Stimulated activated CD4-positive, alpha-beta T cell treated with anti-CD3 and anti-CD28 coated beads, Interleukin-4, amount 100 ng/mL, for 1 hour (primary cell): ENCODE measurements at places on chromosomes 3 and 15.

DNA sequence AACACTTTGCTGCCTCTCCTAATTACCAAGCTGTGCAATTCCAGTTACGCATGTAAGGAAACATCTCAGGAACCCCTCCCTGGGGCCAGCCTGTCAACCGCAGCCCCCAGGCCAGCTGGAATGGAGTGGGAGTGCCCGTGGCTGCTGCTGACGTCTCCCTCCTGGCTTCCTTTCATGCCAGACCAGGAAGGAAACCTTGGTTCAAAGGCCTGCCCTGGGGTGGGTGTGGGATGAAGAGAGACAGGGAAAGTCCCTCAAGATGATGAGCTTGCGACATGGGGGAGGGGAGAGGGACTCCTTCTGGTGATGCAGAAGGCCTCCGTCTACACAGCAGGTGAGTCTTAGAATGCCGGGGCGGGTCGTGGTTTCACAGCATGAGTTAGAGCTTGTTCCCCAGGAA lies 11.4 kb upstream of the CYP11A1 start:
- peak; percentile 74 for DNase-seq

GRCh38 chr15:74369084-74369745 lies 1.8 kb upstream of the CYP11A1 start:
- no peak for DNase-seq

DNA sequence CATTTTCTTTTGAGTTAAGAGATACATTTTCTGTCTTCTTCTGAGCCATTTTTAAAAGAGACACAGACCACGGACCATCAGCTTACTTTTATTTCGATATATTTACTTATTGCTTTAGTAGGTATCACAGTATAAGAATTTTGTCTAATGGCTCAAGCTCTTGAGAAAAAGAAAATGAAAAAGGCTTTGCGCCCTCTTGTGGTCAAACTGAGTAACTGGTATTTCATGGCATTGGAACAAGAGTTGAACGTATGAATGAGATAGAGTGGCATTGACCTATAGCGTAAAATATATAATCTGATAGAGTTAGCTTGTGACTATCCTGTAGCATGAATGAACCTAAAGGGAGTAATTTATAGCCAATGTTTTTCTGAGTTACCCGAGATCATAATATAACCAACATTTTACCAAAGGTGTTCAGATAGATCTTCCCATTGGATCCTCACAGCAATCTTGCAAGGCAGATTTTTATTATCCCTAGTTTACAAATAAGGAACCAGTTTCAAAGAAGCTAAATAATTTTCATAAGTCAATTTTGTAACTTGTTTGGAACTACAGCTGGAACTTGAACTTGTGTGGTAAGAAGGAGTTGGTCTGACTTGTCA lies 154.6 kb downstream of the POLR2M start:
- DNase-seq = no peak

DNA sequence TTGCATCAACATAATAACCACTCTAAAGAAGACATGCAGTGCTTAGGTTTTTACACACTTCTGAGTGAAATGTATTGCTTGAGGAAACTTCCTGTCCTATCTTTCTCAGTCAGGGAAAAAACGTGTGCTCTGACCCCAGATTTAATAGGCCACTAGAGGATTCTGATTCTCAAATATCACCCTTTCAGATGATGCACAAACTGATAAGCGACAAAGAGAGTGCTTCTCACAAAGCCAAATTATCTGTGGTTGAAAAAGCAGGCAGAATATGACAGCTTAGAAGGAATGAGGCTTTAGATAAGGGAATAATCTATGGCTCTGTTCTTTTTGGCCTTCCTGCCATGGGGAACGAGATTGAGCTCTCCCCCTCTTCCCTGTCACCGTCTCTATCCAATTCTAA lies 583.4 kb upstream of the SGO1 start:
- DNase-seq = no peak

GRCh38 chr3:12752102-12752501 lies 7.0 kb downstream of the TMEM40 start:
- DNase-seq = no peak

GRCh38 chr3:194136519-194137007 lies 615 bp downstream of the HES1 start:
- no peak for DNase-seq

DNA sequence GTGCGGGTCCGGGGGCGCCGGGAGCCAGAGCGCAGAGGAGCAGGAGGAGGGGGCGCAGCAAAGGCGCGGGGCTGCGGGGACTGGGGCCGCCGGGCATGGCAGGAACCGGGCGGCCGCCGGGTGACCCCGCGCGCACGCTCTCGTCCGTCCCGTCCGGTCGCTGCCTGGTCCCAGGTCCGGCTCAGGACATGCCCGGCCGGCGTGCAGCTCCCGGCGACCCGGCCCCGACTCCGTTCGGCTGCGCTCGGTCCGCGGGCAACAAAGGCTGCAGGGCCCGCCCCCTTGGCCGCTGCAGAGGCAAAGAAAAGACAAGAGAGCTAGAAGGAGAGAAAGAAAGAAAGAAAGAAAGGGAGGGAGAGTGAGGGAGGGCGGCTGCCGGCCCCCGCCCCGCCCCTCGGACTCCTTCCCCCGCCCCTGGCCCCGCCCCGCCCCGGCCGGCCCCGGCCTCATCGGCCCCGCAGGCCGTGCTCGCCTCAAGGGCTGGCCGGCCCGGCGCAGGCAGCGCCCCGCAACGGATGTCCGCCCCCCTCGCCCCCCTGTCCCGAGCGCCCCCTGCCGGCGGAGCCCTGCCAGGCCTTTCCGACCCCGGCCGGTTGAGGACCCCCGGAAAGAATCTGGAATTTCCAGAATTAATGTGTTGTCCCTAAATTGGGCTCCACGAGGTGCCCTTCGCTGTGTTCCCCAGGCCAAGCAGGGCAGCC lies at the start of gene ADAMTS7:
Gene ADAMTS7 (minus strand): TSS at position 341 of the 701 bp plus-strand sequence. CDS start 244 bp downstream, at position 97.
- peak; percentile 49 for DNase-seq

DNA sequence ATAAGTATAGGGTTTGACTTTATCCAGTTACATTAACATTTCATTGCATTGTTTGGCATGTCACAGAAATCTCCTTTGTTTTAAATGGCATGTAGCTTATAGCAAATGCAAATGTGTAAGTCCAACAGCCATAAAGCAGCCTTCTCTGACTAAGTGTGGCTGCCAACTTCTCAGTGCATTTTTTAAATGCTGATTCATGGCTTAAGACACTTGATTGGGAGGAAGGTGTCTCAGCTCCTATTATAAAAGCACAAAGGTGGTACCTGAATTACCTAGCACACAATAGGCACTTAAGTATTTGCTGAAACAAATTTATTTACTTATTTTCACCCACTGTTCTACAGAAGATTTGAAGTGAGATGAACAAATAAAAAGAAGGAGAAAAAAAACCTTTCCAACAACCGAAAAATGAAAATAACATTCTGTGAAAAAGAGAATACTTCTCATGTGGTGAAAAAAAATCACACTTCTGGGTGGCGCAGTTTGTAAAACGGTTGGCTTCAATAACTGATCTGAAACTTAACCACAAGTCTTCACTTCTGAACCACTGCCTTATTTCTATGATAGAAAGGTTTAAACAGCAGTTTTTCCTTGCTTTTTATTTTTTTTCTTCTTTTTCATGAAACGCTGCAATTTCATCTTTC lies 105.5 kb upstream of the ICE2 start:
- DNase-seq = no peak

DNA sequence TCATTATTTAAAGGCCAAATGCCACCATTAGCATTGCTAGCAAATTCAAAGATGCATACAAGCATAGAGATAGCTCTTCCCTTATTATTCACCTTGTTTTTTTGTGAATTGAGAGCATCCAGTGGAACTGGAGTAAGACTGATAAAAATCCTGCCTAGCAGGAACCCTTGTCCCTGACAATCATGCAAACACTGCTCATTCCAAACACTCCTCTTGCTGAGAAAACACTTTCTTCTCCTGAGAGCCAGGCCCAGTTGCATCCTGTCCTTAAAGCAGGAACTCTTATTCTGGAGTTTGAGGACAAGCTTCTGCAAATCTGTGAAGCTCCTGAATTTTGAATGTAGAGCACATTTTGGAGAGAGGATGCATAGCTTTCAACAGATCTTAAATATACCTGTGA lies 49.3 kb upstream of the KCNMB2 start:
- DNase-seq = no peak

DNA sequence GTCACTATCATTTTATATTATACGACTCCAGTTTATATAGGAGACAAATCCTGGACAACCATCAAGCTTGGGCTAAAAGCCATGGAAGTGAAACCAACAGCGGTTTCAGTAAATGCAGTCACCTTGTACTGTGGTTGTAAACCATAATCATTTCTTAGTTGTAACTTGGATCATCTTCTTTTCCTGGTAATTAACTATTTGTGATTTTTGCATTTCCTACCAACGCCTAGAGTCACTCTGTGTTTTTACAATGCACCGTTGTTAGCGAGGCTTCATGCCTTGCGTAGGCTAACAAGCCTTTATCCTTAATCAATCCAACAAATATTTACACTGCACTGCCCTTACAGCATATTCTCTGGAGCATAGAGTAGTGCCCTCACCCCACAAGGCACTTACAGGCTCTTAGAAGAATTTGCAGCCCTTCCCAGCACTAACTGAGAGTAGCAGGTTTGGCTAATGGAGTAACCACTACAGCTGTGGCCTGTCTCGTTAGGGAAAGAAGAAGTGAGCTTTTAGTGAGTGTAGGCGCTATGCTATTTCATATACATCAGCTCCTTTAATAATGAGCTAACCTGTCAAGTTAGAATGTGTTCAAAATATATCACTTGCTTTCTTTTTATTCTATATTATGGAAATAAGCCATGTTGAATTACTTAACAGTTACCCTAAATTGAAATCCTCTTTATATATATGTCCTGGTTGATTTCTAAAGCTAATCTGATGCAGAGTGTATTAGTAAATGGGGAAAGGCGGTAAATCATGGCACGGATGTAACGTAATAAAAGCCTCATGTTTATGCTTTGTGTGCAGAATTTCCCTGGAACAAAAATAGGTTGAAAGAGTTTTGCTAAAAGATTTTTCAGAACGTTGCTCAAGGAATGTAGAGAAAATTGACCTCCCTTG lies 62.8 kb downstream of the ABHD2 start:
- no peak for DNase-seq

GRCh38 chr15:82186719-82187406 lies 75.7 kb downstream of the EFL1 start:
- DNase-seq = no peak

DNA sequence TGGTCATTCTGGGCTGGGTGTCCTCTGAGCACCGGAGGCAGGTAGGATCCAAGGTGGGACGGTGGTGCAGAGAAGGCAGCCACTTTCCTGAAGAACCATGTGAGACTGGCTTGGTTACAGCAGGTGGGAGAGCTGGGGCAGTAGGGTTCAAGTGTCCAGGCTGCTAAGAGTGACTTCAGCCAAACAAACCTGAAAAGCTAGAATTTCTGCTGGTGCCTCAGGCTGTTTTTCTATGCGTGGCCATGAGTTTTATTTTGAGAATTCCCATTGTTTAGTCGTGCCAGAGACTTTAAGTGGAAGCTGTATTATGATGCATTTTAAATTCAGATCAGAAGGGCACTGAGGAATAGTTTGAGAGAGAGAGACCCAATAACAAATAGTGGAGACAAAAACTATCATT lies 20.1 kb downstream of the USP13 start:
- no peak for DNase-seq
